ENCODE measurements at places on chromosomes 12 and 14. TPM values are rescaled to one million over a fixed set of nuclear protein-coding genes. Genes with fewer than 3 reads are reported as not detected.

- no peak for DNase-seq
These were observed 316.4 kb downstream of the NOVA1 start for GRCh38 chr14:26281280-26281998.

DNA sequence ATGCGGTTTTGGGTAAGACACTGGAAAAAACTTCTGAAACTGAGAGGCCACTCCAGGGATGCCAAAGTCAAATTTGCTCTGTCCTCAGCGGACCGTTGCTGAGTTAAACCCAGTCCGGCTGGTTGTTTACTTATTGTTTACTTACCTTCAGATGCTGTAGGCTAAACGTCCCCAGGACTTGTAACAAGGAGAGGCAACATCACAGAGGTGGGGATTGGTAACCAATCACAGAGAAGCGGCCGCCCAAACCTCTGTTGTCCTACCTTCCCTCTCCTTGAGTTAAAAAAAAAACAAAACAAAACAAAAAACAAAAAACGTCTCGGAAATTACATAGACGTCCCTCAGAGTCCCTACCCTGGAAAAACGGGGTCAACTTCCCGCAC, 380 bp downstream of the ANO2 start:
- peak; percentile 19 for DNase-seq

DNA sequence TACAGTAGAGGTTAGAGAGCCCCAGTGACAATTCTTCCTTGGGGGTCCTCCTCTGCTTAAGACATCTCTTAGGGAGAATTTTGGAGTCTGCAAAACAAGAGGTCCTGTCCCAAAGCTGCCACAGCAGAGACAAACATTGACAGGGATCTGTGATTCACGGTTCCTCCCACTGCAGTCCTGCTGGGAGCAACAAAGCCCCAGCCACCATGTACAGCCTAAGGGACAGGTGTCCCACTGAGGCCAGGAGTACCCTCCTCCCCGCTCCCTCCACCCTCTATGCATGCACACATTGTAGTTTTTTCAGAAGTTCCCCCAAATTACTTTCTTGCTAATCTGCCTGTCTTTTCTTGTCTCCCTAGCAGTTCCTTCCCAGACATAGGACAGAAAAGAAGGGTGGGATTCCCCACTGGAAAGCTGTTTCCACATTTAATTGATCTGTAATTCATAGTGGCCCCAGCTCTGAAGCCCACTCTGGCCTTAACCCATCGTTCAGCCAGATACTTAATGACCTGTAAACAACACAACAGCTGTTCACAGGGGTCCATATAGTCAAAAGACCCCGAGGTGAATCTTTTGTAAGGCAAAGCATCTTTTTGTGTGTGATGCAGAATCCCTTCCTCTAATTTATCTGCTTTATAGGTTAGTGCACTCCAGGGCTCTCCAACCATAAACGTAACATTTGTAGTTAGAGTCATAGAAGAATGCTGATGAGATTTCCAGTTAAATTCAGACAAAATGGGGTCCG, 13.9 kb upstream of the PRICKLE1 start:
- DNase-seq: peak; percentile 41

GRCh38 chr14:73712071-73712506, 2.1 kb downstream of the PNMA1 start:
- no peak for DNase-seq

The GPRC5A gene
- total RNA-seq: not detected

The CACNA2D4 gene
- total RNA-seq: 8.5 TPM

GRCh38 chr12:15701631-15702156, 87.5 kb downstream of the EPS8 start:
- no peak for DNase-seq

DNA sequence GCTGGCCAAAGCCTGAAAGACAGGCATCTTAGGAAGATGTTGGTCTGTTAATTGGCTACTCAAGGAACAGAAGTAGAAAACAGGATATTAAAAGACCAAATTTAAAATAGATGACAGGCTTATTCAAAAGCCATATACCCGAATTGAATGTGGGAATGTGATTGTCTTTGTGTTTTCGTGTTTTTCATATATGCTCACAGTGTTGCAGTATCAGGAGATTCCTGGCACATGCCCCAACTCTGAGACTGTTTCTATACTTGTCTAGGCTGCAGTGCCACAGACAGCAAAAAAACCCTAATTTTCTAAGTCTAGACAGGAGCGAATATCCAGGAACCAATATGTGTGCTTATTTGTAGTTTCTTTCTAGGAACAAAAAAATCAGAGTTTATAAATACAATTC, 57.4 kb upstream of the KRR1 start:
- DNase-seq: no peak

The DDN gene
- 0.25 TPM for total RNA-seq

The ZC3H10 gene
- 10.8 TPM for total RNA-seq

DNA sequence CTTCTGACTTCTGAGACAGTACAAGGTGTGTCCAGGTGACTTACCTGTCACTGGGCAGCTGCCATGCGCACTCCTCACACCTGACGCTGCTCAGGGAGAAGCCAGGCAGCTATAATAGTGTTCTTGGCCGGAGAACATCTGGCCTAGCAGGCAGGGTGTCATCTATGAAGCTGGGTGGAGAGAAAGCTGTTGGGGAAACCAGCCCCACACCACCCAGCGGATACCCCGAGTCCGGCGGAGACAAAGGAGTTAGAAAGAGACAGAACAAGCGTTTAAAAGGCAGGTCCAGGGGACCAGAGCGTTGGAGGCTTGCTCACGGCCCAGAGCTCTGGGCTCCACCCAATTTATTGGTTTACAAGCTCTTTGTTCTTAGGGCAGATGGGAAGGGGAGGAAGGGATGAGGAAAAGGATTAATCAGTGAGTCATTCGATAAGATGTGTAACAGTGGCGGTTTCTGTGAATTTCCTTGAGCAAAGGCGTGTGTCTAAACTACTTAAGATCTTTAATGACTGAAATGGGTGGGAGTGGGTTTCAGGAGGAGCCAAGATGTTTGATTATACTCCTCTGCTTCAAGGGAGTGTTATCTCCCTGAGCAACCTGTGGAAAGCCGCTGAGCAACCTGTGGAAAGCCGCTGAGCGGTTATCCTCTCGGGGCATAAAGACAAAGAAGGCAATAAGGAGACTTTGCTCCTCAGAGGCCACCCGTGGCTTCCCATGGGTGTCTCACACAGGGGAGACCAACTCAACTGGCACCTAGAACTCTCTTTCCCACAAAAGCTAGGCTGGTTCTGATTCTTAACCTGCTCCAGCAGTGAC, at the start of gene GALNT8:
Gene GALNT8, plus strand, starts transcription at position 580 of the 816 bp plus-strand sequence. CDS start 278 bp downstream, outside the sequence.
- DNase-seq: no peak

- no peak for DNase-seq
These were observed 4.4 kb downstream of the IPO8 start for GRCh38 chr12:30691122-30691879.

GRCh38 chr14:99245564-99246511, 26.2 kb downstream of the BCL11B start:
- DNase-seq: peak; percentile 88

DNA sequence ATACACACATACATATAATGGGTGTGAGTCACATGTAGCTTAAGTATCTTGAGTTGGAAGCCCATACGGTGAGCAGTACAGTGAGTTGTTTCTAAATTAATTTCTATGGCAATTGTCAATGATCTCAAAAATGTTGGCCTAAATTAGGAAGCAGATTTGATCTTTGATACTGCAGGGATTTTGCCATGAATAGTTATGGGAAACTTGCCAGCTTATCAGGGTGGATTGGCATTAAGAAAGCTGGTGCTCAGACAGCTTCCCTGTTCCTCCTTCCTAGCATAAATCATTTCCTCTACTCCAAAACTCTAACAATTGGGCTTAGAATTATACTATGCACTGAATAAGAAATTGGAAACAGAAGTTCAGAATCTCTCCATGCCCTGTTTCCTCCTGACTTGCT, 150.9 kb upstream of the FRMD6 start:
- DNase-seq: no peak

DNA sequence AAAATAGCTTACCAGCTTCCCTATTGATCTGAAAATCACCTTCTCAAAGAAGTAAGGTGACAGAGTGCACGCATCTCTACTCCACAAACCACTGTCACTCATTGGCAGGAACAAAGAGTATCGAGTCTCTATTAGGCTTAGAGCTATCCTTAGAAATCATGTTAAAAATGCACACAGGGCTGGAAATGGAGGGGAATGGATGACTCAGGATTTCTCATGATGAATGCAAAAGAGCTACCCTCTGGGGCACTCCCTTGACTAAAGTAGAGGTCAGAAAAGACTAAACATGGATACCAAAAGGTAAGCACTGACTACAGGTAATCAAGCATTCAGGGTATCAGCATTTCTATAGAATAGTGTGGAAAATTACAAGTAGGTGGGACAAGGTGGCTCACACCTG, 96.1 kb upstream of the ANO4 start:
- DNase-seq: no peak

DNA sequence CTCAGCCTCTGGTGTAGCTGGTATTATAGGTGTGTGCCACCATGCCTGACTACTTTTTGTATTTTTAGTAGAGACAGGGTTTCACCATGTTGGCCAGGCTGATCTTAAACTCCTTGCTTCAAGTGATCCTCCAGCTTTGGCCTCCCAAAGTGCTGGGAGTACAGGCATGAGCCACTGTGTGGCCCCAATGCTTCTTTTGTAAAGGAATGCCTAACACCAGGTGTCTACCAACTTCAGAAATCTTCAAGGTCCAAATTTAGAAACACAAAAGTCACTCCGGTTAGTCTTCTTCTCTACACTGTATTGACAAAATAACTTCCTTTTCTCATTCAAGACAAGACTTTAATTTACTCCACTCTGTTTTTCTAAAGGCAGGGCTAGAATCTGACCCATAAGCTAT, 188.7 kb downstream of the PRKD1 start:
- no peak for DNase-seq

The SCN8A gene
- 14.2 TPM for total RNA-seq
